Type B pancreatic cell (in vitro differentiated cells): ENCODE measurements at places on chromosomes 6 and 20. TPM values are rescaled to one million over a fixed set of nuclear protein-coding genes. Genes with fewer than 3 reads are reported as not detected.

GRCh38 chr6:116556065-116556464 is 2.5 kb downstream of the CALHM4 start:
- DNase-seq: no peak

DNA sequence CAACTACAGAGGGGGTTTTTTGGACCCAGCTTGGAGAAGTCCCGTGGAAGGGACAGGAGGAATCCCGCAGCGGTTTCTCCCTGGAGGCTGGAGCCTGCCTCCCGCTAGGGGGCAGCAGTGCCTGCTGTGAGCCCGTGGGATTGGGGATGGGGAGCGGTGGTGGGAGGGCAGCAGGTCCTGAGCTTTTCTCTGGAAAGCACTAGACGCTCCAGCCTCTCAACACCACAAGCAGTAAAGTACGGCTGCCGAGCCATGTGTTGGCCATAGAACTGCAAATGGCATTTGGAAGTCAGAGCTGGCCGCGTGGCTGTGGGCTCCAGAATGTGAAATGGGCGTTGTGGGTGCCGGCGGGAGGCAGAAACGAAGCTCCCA is 47.8 kb downstream of the GMPR start:
- no peak for DNase-seq

- no peak for DNase-seq
Measured at GRCh38 chr6:12164508-12164770, 125.7 kb upstream of the EDN1 start.

DNA sequence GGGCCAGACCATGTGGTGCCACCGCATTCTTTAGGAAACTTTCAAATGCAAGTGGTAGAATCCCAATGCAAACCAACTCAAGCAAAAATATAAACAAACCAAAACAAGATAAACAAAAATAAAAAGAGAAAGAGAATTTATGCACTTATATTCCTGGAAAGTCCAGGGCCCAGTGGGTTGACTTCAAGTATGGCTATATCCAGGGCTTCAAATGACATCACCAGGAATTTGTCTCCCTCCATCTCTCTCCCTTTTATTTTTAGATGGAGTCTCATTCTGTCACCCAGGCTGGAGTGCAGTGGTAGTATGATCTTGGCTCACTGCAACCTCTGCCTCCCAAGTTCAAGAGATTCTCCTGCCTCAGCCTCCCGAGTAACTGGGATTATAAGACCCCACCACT is 56.1 kb upstream of the PNRC1 start:
- no peak for DNase-seq

GRCh38 chr6:114634016-114634415 is 291.2 kb upstream of the HS3ST5 start:
- DNase-seq: no peak

DNA sequence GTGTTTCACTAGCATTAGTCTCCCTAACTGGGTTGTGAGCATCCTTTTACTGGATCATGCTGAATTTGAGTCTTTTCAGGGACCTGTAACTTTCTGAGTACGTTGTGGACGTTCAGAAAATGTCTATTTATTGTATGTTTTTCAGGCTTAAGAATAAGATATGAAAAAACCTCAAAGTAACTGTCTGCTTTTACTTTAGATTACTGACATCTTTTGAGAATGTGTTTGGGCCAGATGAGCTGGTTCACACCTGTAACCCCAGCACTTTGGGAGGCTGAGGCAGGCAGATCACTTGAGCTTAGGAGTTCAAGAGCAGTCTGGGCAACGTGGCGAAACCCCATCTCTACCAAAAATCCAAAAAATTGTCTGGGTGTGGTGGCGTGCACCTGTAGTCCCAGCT is 32.7 kb downstream of the NCOA3 start:
- no peak for DNase-seq

GRCh38 chr6:14381829-14382677 is 264.5 kb downstream of the CD83 start:
- DNase-seq: no peak

TRMT6 gene
- 11.6 and 11.9 TPM in 2 replicates for total RNA-seq

NT5DC1 gene
- total RNA-seq: 36.1 and 36.7 TPM in 2 replicates

PTGIS gene
- 4.6 and 33.3 TPM in 2 replicates for total RNA-seq

TDRD6 gene
- total RNA-seq: 0.19 and 0.38 TPM in 2 replicates
